Activated CD4-positive, alpha-beta T cell treated with anti-CD3 and anti-CD28 coated beads, Interleukin-2, amount 10 ng/mL, durations not matched to agents 24 days and 14 days (primary cell): ENCODE measurements at places on chromosomes 5 and 9. TPM values are rescaled to one million over a fixed set of nuclear protein-coding genes. Genes with fewer than 3 reads are reported as not detected.

GRCh38 chr5:5144441-5144840 is 4.3 kb downstream of the ADAMTS16 start:
- DNase-seq, result no peak
- peaks cover 4% of the 10 kb centered on the region for H3K4me1 ChIP-seq
- no peak overlapping the region for H3K4me3 ChIP-seq
- H3K27ac ChIP-seq, result no peak overlapping the region
- H3K36me3 ChIP-seq, result no peaks in the 10 kb centered on the region

Gene C5orf52
- total RNA-seq, result 0.42 TPM in 1 of 2 replicates, not detected in the other

- no peaks in the 10 kb centered on the region for H3K36me3 ChIP-seq
- no peak overlapping the region for H3K4me3 ChIP-seq
- DNase-seq, result no peak
- no peak overlapping the region for H3K27ac ChIP-seq
- H3K4me1 ChIP-seq, result no peaks in the 10 kb centered on the region
These were observed 57.4 kb upstream of the ANGPTL2 start for GRCh38 chr9:127179633-127180441.

Gene DMRT2
- 0.21 and 0.26 TPM in 2 replicates for total RNA-seq

DNA sequence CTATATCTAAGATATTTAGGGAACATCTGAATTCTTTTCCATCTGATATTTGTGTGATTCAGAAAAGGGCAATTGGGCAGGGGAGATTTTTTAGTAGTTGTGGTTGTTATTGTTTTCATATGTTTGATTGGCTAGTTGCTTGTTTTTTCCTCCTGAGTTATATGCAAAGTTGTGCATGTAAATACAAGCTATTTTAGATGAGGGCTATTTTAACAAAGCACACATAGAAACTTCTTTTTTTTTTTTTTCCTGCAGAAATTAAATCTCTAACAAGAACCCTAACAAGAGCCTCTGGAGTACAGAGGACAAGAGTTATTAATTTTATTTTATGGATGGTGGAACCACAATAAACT is 559.1 kb downstream of the CETN3 start:
- H3K27ac ChIP-seq, result no peak overlapping the region
- no peak for DNase-seq
- no peaks in the 10 kb centered on the region for H3K36me3 ChIP-seq
- H3K27me3 ChIP-seq, result no peaks in the 10 kb centered on the region

Gene IL3
- 67.7 and 71.3 TPM in 2 replicates for total RNA-seq

Gene PDGFRB
- 0.62 and 1.5 TPM in 2 replicates for total RNA-seq

DNA sequence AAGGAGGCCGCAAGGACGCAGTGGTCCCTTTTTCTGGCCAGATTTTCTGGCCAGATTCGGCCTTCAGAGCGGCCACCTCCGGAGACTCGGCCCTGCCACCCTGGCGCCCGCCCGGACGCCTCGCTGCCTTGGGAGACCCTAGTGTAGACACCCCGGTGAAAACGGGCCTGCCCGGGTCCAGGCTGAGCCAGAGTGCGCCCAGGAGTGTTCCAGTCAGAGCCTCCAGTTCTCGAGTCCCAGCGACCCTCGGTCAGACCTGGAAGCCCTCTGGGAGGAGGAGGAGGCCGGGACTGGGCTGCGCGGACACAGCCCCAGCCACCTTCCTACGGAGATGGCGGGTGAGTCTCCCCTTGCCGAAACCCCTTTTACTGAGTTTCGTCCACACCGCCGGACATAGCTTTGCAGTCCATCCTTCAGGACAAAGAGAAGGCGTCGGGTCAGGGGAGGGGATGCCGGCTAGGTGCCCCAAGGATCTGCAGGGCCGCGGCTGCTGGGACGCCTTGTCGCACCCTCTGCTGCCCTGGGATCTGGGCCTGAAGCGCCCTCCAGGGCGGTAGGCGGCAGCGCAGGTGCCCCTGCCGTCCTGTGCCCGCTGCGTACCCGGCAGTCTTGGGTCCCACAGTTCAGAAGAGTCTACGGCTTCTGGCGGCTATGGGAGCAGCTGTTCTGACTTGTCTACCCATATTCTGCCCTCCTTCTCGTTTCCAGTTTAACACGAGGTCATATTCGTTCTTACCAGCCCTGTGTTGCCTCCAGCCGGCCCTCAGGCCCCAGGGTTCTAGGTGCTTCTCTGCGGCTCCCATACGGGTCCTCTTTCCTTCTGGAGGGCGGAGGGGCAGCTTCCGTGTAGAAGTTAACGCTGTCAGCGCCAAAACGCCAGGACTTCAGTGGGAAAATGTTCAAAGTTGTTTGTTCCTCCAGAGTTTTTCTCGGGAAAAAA is 1771.7 kb upstream of the CDH9 start:
- no peaks in the 10 kb centered on the region for H3K4me1 ChIP-seq
- no peak overlapping the region for H3K4me3 ChIP-seq
- no peak for DNase-seq

Gene GPR150
- total RNA-seq, result 0.33 and 0.56 TPM in 2 replicates

DNA sequence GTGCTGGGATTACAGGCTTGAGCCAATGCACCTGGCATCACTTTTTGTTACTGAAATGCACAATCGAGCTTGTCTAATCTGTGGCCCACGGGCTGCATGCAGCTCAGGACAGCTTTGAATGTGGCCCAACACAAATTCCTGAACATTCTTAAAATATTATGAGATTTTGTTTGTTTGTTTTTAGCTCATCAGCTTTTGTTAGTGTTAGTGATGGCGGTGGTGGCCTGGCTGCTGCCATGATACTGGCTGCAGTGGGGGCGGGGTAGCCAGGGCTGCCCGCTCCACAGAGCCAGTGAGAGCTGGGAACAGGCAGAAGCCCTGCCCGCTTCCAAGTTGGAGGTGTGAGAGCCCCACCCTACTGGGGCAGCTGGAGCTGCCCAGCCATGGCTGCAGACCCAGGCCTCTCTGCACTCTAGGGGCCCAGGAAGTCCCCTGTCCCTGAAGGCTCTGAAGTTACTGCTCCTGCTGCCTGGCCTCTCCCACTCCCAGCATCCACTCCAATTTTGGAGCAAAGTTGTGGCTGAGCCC is 76.6 kb upstream of the SHB start:
- no peak overlapping the region for H3K4me3 ChIP-seq
- DNase-seq, result no peak
- H3K27me3 ChIP-seq, result peaks cover 28% of the 10 kb centered on the region
- H3K36me3 ChIP-seq, result no peaks in the 10 kb centered on the region
- no peak overlapping the region for H3K27ac ChIP-seq

DNA sequence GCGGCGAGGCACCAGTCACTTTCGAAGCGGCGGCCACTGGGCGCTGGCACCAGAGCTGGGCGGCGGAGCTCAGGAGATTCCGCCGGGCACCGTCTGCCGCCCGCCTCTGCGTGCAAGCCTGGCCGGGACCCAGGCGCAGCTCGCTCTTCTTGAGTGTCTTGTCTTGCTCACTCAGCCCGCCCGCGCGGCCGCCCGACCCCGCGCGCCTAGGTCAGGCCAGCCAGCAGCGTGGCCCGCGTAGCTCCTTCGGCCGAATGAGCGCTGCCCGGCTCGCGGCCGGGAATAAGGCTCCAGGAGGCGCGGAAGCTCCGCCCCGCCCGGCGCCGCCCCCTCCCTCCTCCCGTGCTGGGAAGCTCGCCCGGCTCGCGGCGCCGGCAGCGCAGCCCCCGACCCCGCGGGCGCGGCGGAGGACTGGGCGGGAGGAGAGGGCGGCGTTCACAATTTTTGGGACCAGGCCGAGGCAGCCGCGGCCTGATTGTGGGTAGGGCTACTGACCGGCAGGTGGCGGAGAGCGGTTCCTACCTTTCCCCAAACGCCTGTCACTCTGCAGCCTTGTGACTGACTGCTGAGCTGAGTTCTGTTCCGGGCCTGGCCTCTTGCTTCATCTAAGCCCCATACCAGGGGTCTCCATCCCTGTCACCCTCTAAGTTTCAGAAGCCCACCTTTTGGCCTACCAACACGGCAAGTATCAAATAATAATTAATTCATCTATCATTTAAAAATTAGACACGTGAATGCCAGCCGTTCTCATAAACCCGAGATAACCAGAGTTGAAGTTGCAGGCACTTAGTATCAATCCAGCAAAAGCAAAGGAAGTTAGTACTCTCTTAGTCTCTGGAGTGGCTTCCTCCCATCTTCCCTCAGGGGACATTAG is at the start of gene HBEGF:
TSS of gene HBEGF (minus strand) at position 256 of the 874 bp plus-strand sequence. CDS start 275 bp downstream, outside the sequence.
- peaks cover 27% of the 10 kb centered on the region for H3K36me3 ChIP-seq
- DNase-seq, result peak; percentile 89
- peaks cover 61% of the 10 kb centered on the region for H3K4me1 ChIP-seq

GRCh38 chr5:74816875-74817274 is 49.3 kb downstream of the FAM169A start:
- no peaks in the 10 kb centered on the region for H3K27me3 ChIP-seq
- H3K4me1 ChIP-seq, result no peaks in the 10 kb centered on the region

DNA sequence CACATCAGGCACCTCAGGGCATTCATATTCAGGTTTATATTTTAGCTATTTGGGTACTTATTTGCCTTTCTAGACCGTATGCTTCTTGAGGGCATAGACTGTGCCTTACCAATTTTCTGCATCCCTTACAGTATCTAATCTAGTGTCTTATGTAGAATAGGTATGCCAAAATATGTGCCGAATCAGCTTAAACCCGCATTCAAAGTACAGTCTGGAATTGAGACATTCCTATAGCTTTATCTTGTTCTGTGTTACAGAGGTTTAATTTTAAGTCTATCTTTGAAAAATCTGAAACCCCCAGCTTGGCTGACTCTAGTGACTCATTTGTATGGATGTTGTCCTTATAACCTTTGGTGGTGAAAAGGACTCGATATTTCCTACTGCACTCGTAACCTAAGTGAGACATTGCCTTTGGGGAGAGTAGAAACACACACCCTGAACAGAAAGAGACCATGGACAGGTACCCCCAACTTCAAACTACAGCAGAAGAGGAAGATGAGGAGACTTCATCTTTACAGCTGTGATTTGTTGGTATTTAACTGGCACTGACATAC is 27.0 kb upstream of the TMOD1 start:
- H3K27ac ChIP-seq, result no peak overlapping the region
- H3K4me1 ChIP-seq, result no peaks in the 10 kb centered on the region
- no peaks in the 10 kb centered on the region for H3K27me3 ChIP-seq
- peaks cover 15% of the 10 kb centered on the region for H3K36me3 ChIP-seq
- peak; percentile 12 for DNase-seq

Gene BTNL3
- total RNA-seq, result not detected in 2 replicates

Gene ADAMTS13
- 1.3 and 1.5 TPM in 2 replicates for total RNA-seq

DNA sequence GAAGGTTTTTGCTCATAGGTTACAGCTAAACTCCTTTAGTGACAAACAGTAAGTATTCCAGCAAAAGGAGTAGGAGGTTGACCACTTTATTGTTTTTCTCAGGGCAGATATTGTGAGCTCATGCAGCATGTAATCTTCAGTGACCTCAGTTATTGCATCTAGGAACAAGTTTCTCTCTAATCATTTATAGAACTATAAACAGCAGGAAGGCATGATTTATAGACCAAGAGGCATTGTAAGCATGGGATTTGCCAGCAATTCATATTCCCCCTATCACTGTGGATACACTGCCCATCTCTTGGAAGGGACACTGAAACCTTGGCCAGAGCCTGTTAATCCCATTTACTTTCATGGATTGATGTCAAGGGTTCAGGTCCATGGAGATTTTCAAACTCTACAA is 15.4 kb upstream of the FAM170A start:
- no peaks in the 10 kb centered on the region for H3K36me3 ChIP-seq
- no peaks in the 10 kb centered on the region for H3K4me1 ChIP-seq
- H3K4me3 ChIP-seq, result no peak overlapping the region
- no peak for DNase-seq
- peaks cover 5% of the 10 kb centered on the region for H3K27me3 ChIP-seq

Gene GZMA
- total RNA-seq, result 87.6 and 91.2 TPM in 2 replicates

DNA sequence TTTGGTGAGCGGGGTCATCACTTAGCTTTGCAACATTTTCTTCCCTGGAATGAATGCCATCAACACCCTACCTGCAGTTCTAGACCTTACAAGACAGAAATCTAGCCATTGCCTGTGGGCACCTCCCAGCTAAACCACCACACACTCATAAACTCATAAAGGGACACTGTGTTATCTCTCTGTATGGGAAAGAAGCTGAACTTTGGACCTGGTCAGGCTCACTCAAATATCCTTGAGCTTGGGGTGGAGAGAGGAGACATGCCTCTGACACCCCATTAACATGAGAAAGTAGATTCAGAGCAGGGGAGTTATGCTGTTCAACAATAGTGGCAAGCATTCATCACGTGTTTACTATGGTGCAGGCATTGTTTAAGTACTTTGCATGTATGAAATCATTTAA is 205.6 kb downstream of the ZNF462 start:
- no peaks in the 10 kb centered on the region for H3K4me1 ChIP-seq
- no peaks in the 10 kb centered on the region for H3K36me3 ChIP-seq
- H3K4me3 ChIP-seq, result no peak overlapping the region
- DNase-seq, result no peak

Gene PAIP1
- 60.2 and 64.1 TPM in 2 replicates for total RNA-seq

Gene SHISAL2B
- not detected in 2 replicates for total RNA-seq

Gene MBLAC2
- total RNA-seq, result 6.1 and 6.4 TPM in 2 replicates

Gene ANKRD55
- 0.79 and 1.0 TPM in 2 replicates for total RNA-seq

DNA sequence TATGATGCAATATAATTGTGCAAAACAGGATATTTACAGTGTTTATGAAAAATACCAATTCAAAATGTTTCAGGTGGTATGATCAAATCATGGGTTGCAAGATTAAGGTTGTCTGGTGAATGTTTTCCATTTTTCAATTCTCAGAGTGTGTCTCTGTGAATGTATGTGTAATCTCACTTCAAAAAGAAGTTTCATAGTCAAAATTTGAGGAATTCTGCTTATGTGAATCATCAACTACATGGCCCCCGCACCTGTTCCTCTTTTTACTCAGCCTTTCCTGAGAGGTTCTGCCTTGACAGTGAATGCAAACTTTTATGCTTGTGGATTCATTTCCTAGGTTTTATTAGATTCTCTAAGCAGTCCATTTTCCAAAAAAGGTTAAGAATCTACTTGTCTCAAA is 32.1 kb downstream of the KCTD16 start:
- no peak overlapping the region for H3K27ac ChIP-seq
- H3K36me3 ChIP-seq, result no peaks in the 10 kb centered on the region
- no peak overlapping the region for H3K4me3 ChIP-seq
- H3K27me3 ChIP-seq, result peaks cover 51% of the 10 kb centered on the region
